Activated T-cell treated with anti-CD3 and anti-CD28 coated beads, Interleukin-2, amount 50 U/mL, for 72 hours (primary cell): ENCODE measurements at places on chromosomes 13 and 19. TPM values are rescaled to one million over a fixed set of nuclear protein-coding genes. Genes with fewer than 3 reads are reported as not detected.

GRCh38 chr19:2495130-2495641 lies 19.3 kb downstream of the GADD45B start:
- no peak for DNase-seq

DNA sequence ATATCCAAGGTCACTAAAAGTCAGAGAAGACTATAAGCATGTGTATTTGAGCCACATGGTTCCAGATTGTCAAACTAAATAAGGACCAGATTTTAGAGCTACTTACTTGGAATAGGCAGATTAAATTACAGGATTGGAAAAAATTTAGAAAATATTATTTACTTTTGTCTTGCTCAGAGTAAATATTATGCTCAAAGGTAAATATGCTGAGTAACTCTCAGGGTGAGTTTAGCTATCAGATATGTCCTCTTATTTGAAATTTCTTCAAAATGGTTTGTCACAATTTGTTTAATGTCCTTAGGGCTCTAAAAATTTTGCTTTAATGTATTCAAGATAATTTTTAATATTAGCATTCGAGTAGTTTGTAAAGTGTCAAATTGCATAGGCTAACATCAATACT lies 2455.2 kb downstream of the PCDH9 start:
- DNase-seq: no peak

The GRIK5 gene
- total RNA-seq: 3.8 TPM

GRCh38 chr13:114010401-114011101 lies 36.7 kb upstream of the C13orf46 start:
- DNase-seq: no peak

The CXCL17 gene
- total RNA-seq: not detected

The GPR12 gene
- not detected for total RNA-seq

The USHBP1 gene
- 0.46 TPM for total RNA-seq

DNA sequence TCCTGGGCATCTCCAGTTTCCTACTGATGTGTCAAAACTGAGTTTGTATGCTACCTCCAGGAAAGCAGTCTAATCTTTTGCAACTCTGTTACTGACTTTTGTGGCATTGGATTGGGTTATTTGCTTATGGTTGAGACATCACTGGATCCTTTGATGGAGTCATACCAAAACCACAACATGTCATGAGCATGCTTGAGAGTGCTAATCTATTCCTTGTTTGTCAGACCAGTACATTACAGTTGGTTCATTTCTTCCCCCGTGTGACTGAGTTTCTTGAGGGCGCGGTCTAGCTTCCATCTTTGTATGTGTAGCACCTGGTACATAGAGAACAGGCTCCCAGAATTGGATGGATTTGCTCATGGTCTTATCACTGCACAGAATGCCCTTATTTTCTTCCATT lies 43.2 kb downstream of the SUGT1 start:
- peak; percentile 58 for DNase-seq

GRCh38 chr19:48933382-48933932 lies at the start of gene DHDH:
DHDH (plus strand) TSS chr19:48933699; CDS start chr19:48933722, 23 bp downstream.
- DNase-seq: peak; percentile 89

GRCh38 chr13:32938907-32939306 lies 77.3 kb upstream of the KL start:
- no peak for DNase-seq

DNA sequence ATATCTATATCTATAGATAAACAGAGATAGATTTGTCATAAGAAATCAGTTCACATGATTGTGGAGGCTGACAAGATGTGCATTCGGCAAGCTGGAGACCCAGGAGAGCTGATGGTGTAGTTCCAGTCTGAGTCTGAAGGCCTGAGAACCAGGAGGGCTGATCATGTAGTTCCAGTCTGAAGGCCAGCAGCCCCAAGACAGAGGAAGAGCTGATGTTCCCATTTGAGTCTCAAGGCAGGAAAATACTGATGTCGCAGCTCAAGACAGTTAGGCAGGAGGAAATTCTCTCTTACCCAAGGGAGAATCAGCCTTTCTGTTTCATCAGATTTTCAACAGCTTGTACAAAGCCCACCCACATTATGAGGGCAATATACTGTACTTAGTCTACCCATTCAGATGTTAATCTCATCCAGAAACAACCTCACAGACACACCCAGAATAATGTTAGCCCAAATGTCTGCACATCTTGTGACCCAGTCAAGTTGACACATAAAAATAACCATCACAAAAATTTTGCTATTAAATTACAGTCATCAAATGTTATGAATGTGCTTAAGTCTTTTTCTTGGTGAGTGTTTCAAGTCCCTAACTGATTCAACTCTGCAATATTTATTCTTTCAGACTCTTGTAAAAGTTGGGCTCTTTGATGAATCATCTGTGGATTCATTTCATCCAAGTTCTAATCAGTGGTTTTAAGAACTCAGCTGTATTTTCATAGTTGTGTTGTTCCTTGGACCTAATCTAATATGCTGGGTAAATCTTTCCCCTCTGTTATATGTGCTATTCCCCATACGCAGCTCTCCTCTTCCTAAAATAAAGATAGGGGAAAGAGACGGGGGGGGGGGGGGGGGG lies 22.7 kb upstream of the LRCH1 start:
- DNase-seq: peak; percentile 10

GRCh38 chr19:39671739-39672363 lies 16.1 kb downstream of the LGALS16 start:
- DNase-seq: peak; percentile 51

DNA sequence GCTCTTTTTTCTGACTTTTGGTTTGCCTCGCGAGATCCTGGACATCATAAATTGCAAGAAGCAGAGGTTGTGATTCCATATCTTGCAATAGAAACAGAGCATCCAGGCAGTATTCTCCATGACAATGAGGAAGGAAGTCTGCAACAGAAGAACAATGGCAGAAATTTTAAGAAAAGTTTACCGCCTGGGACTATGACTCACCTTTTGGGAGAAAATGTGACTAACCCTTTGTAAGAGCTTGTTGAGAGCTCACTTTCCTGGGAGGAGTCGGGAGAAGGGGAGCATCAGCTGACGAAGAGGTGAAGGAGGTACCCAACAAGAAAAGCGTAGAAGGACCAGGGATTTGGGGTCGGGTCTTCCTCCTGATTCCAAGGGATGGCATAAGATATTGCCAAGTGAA lies 34.3 kb upstream of the TNFSF11 start:
- no peak for DNase-seq

GRCh38 chr13:75789451-75790197 lies 153.5 kb downstream of the LMO7 start:
- DNase-seq: no peak

DNA sequence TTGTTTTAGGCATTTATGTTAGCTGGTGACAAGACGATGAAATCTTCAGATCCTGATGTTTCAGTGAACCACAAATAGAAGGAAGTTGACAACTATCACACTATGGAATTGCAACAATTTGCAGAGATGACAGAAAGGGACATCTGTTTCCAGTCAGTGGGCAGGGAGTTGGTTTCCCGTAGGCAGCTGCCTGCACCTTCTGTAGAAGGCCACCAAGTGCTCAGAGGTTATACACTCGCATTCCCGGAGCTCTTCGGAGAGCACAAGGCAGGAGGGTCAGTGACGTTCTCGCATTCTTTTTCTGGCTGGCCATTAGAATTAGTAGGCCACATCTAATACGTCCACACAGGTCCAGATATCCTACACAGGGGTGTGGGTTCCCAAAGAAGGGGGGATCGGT lies 129.4 kb downstream of the SHISA2 start:
- DNase-seq: no peak

DNA sequence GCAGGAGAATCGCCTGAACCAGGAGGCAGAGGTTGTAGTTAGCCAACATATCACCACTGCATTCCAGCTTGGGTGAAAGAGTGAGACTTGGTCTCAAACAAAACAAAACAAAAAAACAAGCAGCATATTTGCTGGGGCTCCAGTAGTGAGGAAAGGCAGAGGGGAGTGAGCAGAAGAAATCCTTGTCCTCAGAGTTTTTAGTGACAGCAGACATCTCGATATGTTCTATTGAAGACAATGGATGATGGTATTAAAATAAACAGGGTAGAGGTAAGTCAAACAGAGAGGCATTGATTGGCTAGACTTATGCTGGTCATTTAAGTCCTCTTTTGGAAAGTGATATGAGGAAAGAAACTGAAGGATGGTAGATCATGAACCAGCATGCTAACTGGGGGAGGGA lies 19.0 kb downstream of the NLRP7 start:
- DNase-seq: no peak

The RNF225 gene
- total RNA-seq: 0.58 TPM

DNA sequence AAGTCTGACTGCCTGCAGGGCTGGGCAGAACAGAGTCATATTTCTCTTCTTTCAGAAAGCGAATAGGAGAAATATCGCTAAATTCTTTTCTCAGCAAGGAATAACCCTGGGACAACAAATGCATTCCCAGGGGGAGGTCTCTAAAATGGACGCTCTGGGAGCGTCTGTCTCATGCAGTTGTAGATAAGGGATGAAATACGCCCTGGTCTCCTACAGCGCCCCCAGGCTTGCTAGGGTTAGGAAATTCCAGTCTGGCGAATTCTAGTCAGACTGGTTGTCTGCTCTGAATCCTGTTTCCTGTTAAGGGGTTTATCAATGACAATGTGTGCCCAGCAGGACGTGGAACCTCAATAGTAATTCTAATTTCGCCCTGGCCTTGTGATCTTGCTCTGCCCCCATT lies 1214.1 kb downstream of the DIAPH3 start:
- no peak for DNase-seq

DNA sequence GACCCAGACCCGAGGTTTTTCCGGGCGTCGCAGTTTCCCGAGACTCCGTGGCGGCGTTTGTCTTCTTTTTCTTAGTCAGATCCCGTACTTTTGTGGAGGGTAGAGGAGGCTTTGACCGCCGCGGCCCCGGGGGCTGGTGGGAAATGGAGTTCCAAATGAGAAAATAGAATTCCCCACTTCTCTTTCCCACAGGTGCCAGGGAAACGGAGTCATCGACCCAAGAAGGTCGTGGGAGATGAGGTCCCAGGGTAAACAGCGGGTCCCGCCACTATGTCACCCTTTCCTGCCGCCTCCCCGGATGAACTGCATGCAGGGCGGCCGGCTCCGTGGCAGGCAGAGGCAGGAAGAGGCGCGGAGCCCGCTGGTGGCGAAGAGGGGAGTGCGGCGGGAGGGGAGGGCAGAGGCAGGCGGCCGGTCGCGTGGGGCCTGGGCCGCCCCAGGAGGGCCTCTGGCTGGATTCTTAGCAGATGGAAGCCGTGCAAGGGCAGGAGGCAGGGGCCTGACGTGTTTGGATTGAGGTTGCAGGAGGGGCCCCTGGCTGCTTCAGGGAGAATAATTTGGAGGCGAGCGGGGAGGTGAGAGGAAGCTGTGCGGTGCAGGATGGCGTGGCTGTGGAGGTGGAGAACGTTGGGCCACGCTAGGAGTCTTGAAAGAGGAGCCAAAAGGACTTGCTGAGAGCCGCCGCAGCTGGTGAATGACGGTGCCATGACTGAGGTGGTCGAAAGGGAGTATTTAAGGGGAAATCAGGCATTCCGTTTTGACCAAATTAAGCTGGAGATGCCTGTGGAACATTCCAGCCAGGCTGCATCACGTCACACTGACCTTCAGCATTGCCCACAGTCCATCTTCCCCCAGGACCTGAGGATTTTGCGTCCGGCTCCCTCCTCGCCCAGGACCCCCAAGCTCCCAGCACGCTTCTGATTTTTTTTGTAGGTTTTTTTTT lies 11.7 kb downstream of the CYTH2 start:
- peak; percentile 69 for DNase-seq

DNA sequence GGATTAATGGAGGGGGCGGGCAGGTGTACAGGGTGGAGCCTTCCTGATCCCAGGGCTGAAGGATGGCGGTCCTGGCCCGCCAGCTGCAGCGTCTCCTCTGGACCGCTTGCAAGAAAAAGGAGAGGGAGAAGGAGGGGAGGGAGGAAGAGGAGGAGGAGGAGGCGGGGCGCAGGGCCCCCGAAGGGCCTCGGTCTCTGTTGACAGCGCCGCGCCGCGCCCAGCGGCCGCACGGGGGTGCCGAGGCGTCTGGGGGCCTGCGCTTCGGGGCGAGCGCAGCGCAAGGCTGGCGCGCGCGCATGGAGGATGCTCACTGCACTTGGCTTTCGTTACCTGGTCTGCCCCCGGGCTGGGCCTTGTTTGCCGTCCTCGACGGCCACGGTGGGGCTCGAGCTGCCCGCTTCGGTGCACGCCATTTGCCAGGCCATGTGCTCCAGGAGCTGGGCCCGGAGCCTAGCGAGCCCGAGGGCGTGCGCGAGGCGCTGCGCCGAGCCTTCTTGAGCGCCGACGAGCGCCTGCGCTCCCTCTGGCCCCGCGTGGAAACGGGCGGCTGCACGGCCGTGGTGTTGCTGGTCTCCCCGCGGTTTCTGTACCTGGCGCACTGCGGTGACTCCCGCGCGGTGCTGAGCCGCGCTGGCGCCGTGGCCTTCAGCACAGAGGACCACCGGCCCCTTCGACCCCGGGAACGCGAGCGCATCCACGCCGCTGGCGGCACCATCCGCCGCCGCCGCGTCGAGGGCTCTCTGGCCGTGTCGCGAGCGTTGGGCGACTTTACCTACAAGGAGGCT lies at the start of gene PPM1N:
Gene PPM1N (plus strand): TSS at position 33 of the 785 bp plus-strand sequence. CDS start 30 bp downstream, at position 63.
- peak; percentile 77 for DNase-seq

The EFNB2 gene
- 0.24 TPM for total RNA-seq

The ZNF497 gene
- total RNA-seq: 2.4 TPM

The CPB2 gene
- total RNA-seq: not detected

- DNase-seq: no peak
Observed at GRCh38 chr19:5339198-5339949, 1.2 kb downstream of the PTPRS start.

- DNase-seq: no peak
Observed at GRCh38 chr19:42850981-42851717, 28.4 kb downstream of the PSG1 start.

DNA sequence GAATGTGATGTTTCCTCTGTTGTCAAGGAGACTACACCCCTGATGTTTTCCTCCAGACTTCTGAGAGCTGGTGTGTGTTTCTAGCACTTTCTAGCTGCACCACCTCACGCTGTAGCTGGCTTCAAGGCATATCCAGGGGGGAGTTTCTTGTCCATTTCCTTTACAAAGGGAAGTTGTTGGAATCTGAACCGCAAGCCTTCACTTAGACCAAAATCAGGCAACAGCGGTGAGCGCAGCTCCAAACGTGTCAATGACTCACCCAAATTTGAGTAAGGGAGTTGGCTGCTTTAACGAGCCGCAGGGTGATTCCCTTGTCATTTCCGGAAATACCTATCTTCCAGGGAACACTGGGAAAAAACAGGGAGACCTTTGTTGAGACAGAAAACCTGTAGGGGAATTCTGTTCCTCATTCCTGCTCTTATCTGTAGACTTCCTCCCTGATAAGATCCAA lies 2.5 kb downstream of the LDLR start:
- peak; percentile 56 for DNase-seq

The ATP4A gene
- total RNA-seq: not detected

The ABCC4 gene
- total RNA-seq: 10.0 TPM

DNA sequence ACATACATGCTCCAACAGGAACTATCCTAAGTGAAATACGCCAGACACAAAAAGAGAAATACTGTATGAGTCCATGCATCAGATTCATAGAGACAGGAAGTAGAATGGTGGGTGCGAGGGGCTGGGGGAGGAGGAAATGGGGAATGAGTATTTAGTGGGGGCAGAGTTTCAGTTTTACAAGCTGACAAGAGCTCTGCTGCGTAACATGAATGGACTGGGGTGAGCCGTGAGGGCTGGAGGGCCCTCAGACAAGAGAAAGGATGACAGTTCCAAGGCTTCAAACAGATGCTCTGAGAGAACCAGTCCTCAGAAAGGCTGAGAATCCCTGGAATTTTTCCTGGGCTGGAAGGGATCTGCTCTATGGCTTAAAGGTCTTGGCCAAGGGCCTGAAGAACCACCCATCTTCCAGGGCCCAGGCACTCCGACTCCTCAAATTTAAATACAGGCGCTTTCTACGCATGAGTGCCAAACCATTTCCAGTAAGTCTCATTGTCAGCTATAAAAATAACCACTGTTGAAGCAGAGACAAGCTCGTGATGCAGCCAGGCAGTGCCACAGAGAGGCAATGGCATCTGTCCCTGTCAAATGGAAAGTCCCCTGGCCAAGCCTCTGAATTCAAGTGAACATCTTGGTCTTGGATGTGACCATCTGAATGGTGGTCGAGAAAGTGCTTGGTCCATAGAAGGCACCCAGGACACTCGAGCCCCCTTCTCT lies 17.5 kb downstream of the KLF2 start:
- DNase-seq: peak; percentile 79
